ENCODE measurements at places on chromosomes 1 and 21.

- H3K4me1 ChIP-seq, result peaks cover 26% of the 10 kb centered on the region
- DNase-seq, result no peak
These were observed 153.9 kb upstream of the IRF2BP2 start for GRCh38 chr1:234763910-234764309.

DNA sequence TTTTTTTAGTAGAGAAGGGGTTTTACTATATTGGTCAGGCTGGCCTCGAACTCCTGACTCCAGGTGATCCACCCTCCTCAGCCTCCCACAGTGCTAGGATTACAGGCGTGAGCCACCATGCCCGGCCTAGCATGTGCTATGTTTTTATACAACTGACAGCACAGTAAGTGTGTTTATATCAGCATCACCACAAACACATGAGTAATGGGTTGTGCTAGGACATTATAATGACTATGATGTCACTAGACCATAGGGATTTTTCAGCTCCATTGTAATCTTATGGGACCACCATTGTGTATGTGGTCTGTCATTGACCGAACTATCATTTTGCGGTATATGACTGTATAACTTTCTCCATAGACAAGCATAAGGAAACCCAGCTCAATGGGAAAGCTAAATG lies 6.3 kb downstream of the LEFTY2 start:
- H3K4me3 ChIP-seq, result no peak overlapping the region
- H3K36me3 ChIP-seq, result no peaks in the 10 kb centered on the region
- H3K27ac ChIP-seq, result no peak overlapping the region
- DNase-seq, result no peak
- H3K27me3 ChIP-seq, result no peaks in the 10 kb centered on the region

DNA sequence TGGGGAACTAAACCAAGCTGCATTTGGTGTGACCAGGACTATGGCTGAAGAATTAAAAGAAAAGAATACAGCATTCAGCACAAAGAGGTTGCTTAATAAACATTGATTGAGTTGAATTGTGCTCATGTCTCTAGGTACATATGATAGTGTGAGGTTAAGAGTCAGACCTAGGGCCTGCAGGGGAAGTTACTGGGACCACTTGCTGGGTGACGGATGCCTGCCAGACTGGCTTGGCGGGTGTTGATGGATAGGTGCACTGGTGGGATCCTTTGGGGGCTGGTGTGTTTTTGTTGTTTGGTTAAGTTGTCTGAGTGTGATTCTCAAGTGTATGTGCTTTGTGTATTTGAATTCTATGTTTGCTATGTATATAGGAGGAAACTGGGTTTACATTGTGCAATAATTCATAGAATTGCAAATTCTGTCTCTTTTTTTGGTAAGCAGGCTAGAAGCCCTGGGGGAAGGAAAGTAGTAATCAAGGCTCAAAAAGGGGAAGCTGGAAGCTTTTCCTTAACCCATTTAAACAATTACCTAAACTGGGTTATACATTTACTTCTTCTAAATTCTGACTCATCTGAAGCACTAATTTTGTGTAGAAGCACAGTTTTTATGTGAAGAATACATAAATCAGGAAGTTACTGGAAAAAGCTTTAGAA lies 1.8 kb downstream of the CD101 start:
- no peaks in the 10 kb centered on the region for H3K36me3 ChIP-seq
- H3K4me3 ChIP-seq, result no peak overlapping the region
- no peaks in the 10 kb centered on the region for H3K27me3 ChIP-seq
- H3K4me1 ChIP-seq, result no peaks in the 10 kb centered on the region
- H3K27ac ChIP-seq, result no peak overlapping the region

DNA sequence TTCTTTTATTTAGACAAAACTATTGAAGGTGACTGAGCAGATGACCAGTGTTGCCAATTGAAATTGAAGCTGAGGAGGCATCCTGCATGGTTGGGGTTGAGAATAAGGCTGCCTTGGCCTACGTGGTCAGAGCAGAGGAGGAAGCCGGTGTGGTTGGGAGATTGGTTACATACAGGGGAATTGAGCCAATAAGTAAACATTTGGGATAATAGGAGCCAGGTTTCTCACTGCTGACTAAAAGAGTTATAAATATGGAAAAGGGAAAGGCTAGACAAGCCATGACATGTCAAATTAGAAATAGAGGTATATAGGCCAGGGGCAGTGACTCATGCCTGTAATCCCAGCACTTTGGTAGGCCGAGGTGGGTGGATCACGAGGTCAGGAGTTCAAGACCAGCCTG lies 15.8 kb downstream of the SNX7 start:
- H3K27ac ChIP-seq, result no peak overlapping the region
- no peak for DNase-seq
- no peak overlapping the region for H3K4me3 ChIP-seq

GRCh38 chr1:196144588-196144987 lies 463.7 kb downstream of the KCNT2 start:
- no peak overlapping the region for H3K27ac ChIP-seq
- H3K27me3 ChIP-seq, result no peaks in the 10 kb centered on the region
- H3K4me1 ChIP-seq, result no peaks in the 10 kb centered on the region
- H3K36me3 ChIP-seq, result no peaks in the 10 kb centered on the region

GRCh38 chr1:155909894-155910293 lies 1.3 kb downstream of the RIT1 start:
- no peak overlapping the region for H3K4me3 ChIP-seq
- H3K36me3 ChIP-seq, result peaks cover 79% of the 10 kb centered on the region
- DNase-seq, result peak; percentile 50
- peaks cover 30% of the 10 kb centered on the region for H3K4me1 ChIP-seq
- H3K27me3 ChIP-seq, result no peaks in the 10 kb centered on the region

DNA sequence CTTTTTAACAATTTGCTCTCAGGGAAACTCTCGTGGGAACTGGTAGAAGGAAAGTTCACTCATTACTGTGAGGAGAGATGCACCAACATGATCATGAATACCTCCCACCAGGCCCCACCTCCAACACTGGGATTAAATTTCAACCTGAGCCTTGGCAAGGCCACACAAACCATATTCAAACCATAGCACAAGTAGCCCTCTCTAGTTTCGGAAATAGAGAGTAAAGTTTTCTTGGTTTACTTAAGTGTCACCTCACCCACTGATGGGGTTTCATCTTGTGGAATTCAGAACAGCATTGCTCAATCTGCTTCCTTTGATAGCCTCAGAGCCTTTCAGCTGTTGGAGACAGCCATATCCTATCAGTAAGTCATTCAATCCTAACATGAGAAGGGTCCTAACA lies 25.5 kb upstream of the CCSAP start:
- no peak overlapping the region for H3K27ac ChIP-seq
- H3K36me3 ChIP-seq, result no peaks in the 10 kb centered on the region
- no peaks in the 10 kb centered on the region for H3K4me1 ChIP-seq
- no peak for DNase-seq

- no peaks in the 10 kb centered on the region for H3K27me3 ChIP-seq
- H3K4me3 ChIP-seq, result no peak overlapping the region
- H3K36me3 ChIP-seq, result no peaks in the 10 kb centered on the region
- DNase-seq, result no peak
- no peak overlapping the region for H3K27ac ChIP-seq
These were observed 149.0 kb downstream of the SLC44A5 start for GRCh38 chr1:75461808-75462325.

DNA sequence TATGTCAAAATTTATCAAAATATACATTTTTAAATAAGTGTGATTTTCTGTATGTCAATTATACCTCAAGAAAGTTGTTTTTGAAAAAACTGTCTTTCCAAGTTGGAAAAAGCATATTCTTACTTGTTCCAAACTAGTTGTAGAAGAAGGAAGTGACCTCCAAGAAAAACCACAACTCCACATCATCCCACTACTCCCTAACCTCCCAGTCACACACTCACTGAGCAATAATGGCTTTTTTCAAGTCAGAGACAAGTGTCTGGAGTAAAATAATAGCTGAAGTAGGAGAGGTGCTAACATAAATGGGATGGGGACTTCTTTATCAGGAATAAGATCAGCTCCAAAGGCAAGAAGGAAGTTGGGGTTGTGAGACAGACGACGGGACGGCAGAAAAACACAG lies 13.4 kb downstream of the EPRS1 start:
- no peaks in the 10 kb centered on the region for H3K27me3 ChIP-seq
- H3K36me3 ChIP-seq, result no peaks in the 10 kb centered on the region
- no peak overlapping the region for H3K4me3 ChIP-seq
- no peak for DNase-seq

- no peak overlapping the region for H3K27ac ChIP-seq
- no peaks in the 10 kb centered on the region for H3K27me3 ChIP-seq
- no peak for DNase-seq
- no peak overlapping the region for H3K4me3 ChIP-seq
- H3K4me1 ChIP-seq, result peaks cover 33% of the 10 kb centered on the region
- no peaks in the 10 kb centered on the region for H3K36me3 ChIP-seq
These were observed 9.4 kb downstream of the KDM5B start for GRCh38 chr1:202798792-202799331.

GRCh38 chr1:206635978-206636345 lies 626 bp downstream of the DYRK3 start:
- peak overlapping the region; percentile 79 for H3K27ac ChIP-seq
- H3K36me3 ChIP-seq, result no peaks in the 10 kb centered on the region
- H3K4me3 ChIP-seq, result peak overlapping the region; percentile 98
- H3K4me1 ChIP-seq, result peaks cover 38% of the 10 kb centered on the region

DNA sequence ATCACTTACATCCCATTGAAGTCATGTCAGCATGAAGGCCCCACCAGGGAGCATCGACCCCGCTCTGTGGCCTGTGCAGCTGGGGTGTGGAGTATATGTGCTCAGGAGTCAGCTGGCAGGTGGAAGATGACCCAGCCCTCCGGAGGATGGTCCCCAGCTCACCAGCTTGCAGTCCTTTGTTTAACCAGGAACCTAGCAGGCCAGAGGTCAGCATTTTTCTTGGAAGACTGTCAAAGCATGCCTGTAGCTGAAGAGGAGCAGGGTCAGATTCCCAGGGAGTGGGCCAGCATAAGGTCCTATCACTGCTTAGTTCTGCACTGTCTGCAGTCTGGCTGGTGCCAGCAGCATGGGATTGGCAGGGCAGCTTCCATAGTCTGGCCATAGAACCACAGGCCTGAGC lies 12.7 kb downstream of the NFASC start:
- H3K36me3 ChIP-seq, result no peaks in the 10 kb centered on the region
- H3K27me3 ChIP-seq, result no peaks in the 10 kb centered on the region
- no peak for DNase-seq
- H3K4me3 ChIP-seq, result no peak overlapping the region

DNA sequence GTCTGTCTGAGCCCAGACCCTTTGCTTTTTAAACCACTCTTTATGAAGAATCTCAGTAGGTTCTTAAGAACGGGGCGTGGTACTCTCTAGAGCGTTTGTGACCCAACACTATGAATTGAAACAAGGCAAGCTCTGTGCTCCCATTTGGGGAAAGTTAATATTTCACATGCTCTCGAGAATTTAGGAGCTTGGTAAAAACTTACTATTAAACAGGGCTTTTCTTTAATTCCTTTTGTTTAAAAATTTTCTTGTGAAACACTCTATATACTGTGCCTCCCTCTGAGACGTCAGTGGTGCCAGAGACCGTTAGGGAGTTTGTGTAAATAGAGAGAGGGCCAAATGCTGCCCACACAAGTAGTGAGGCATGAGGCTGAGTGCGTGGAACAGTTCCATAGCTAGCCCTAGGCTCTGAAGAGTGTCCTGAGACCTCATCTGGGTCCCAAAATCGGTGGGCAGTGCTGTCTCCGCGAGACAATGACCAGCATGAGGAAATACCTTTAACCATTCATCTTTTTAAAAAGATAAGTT lies 144.7 kb downstream of the ROR1 start:
- no peak for DNase-seq
- H3K36me3 ChIP-seq, result no peaks in the 10 kb centered on the region
- H3K4me1 ChIP-seq, result peaks cover 12% of the 10 kb centered on the region
- peak overlapping the region; percentile 10 for H3K27ac ChIP-seq

DNA sequence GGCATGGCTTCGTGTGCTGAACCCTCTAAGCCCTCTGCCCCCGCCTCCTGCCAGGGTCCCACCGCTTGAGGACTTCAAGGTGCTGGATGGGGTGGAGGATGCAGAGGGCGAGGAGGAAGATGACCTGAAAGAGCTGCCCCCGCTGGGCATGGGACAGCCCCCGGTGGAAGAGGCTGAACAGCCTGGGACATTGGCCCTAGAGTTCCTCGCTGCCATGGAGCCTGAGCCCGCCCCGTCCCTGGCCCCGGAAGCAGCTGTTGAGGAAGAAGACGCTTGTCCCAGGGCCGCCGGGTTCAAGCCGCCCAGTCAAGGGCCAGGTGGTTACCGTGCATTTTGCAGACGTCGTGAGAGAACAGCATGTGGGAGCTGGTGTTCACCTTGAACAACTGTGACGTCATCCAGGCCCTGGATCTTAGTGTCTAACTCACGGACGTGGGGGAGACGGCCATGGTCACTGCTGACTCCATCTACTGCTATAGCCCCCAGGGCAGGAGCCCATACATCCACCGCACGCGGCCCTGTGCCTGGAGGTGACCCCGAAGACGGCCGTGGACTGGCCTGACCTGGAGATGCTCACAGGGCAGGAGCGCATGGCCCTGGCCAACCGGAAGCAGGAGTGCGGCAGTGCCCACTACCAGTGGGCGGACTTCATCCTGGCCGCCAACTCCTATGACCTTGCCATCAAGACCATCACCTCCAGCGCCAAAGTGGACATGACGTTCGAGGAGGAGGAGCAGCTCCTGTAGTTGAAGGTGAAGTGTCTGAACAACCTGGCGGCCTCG lies 90.1 kb downstream of the PPP1R12B start:
- H3K4me3 ChIP-seq, result no peak overlapping the region
- peaks cover 84% of the 10 kb centered on the region for H3K36me3 ChIP-seq
- H3K27me3 ChIP-seq, result no peaks in the 10 kb centered on the region
- DNase-seq, result no peak

DNA sequence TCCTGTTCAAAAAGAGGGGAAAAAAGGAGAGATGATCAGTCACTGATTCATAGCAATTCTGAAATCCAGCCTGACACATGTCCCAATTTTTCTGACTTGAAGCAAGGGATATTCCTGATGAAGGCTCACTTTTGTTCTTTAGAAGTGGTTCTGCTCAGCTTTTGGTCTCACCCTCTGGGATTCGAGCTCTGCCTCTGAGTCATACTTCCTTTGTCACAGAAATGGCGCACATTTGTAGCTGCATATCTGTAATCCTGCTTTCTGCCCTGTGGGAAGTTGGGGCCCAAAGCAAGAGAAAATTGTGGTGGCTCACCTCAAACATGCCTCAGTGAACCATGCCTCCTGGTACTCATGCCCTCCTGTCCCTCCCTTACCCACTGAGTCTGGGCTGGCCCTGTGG lies 22.3 kb upstream of the FAM78B start:
- no peak overlapping the region for H3K4me3 ChIP-seq
- DNase-seq, result no peak
- no peak overlapping the region for H3K27ac ChIP-seq
- H3K36me3 ChIP-seq, result no peaks in the 10 kb centered on the region
- no peaks in the 10 kb centered on the region for H3K4me1 ChIP-seq

- H3K4me1 ChIP-seq, result peaks cover 12% of the 10 kb centered on the region
- H3K27ac ChIP-seq, result peak overlapping the region; percentile 59
- no peak overlapping the region for H3K4me3 ChIP-seq
- no peak for DNase-seq
- no peaks in the 10 kb centered on the region for H3K27me3 ChIP-seq
These were observed 44.9 kb downstream of the EVA1C start for GRCh38 chr21:32457360-32457840.

GRCh38 chr1:69585666-69586065 lies 17.9 kb downstream of the LRRC7 start:
- no peaks in the 10 kb centered on the region for H3K36me3 ChIP-seq
- H3K4me1 ChIP-seq, result no peaks in the 10 kb centered on the region
- no peak overlapping the region for H3K4me3 ChIP-seq
- DNase-seq, result peak; percentile 38
- no peak overlapping the region for H3K27ac ChIP-seq
- H3K27me3 ChIP-seq, result no peaks in the 10 kb centered on the region

GRCh38 chr1:204513117-204513716 lies 3.0 kb upstream of the MDM4 start:
- no peak for DNase-seq
- H3K4me3 ChIP-seq, result peak overlapping the region; percentile 24
- peak overlapping the region; percentile 91 for H3K27ac ChIP-seq
- H3K36me3 ChIP-seq, result no peaks in the 10 kb centered on the region
- no peaks in the 10 kb centered on the region for H3K27me3 ChIP-seq
